ENCODE measurements at places on chromosomes 5 and 9.

DNA sequence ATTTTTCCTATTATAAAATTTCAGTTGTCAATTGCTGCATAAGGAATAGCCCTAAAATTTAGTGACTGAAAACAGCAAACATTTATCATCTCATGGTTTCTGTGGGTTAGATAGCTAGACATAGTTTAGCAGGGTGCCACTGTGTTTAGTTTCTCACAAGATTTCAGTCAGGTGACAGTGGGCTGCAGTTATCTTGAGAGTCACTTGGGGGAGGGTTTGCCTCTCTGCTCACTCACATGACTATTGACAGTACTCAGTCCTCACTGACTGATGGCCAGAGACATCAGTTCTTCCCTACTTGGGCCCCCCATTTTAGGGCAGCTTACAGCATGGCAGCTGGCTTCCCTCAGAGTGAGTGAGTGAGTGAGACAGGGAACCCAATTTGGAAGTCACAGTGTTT, 42.0 kb downstream of the PBX3 start:
- DNase-seq = no peak

DNA sequence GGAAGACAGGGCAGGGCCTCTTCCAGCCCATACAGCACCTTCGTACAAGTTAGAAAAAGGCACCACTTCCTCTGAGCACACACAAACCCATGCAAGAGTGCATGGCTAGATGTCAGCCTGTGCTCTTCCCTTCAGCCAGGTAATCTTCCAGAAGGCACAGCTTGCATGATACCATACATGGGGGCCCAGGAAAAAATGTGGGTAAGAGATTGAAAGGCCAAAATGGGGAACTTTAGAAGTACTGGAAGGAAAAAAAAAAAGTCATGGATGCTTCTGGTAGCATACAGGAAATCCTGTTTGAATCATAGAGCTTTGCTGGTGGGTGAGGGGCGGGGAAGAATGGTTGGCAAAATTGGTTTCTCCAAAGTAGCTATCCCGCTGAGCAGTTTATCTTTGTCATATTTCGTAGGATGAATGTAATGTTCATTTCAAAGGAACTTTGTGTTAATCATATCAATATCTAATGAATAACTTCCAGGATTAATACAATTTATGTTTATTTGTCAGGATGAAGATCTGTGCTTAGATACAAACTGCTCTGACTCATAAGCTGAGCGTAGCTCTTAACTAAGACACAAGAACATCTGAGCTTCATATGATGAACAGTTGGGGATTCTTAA, 78.2 kb upstream of the MAP3K1 start:
- no peak for DNase-seq

- no peak for DNase-seq
Observed at GRCh38 chr5:76693141-76693540, 22.8 kb upstream of the F2R start.

DNA sequence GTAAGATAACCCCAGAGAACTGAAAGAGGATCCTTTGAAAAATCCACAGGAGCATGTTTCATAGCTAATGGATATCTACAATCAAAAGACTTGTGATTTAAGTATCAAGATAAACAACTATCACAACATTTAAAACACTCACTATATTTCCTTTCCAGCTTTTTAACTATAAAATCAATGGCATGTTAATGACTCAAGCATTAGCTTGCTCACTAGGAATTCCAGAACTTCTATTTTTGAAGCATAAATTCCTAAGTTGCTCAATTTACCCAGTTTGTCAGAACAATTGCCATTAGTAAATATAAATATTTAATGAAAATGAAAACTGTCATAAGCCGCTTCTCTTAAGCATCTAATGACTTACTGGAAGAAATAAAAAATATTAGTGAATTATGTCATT, 355.3 kb downstream of the PRELID2 start:
- DNase-seq = no peak

DNA sequence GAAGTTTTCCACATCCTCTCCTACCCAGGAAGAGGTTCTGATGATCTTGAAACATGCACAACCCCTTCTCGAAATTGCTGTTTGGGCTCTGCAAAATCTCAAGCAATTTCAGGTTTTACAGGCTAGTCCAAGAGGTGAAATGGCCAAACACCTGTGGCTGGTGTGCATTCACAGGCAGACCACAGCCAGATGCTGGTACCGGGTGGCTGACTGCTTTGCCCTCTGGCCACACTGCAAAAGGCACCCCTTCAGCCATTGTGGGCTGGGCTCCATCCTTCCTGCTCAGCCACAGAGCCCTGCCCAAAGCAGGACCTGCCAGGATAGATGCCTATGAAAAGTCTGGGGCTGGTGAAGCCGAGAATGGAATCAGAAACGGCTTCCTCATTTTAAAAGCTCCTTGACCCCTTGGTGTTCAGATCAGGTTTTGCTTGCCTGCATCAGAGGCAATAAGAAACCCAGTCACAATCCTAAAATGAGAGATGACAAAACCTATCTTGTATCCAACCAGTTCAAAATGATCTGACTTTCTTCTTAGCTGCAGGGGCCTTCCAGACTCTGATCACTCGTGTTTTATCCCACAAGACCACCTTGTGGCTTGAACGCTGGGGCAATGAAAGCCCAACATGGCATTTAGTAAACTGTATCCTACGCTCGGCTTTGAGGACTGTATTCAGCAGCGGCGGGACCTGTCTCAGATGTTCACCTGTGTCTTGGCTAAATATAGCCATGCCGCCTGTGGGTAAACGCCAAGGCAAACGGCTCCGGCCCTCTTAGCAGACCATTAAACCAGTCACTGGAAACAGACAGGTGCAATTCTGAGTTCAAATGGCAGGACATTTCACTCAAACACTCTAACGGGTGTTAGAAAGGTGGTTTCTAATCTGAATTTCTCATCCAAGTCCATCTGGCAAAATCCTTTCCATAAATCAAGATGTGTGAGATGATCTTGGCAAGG, 49.6 kb downstream of the EPB41L4B start:
- DNase-seq = no peak

GRCh38 chr5:75510836-75511434, 494 bp downstream of the CERT1 start:
- DNase-seq = peak; percentile 39

- no peak for DNase-seq
Observed at GRCh38 chr9:90271707-90272106, 370.9 kb downstream of the DIRAS2 start.

- DNase-seq = no peak
Observed at GRCh38 chr5:118956727-118957126, 31.6 kb downstream of the DTWD2 start.

GRCh38 chr5:79694652-79695051, 5.0 kb downstream of the CMYA5 start:
- DNase-seq = no peak

GRCh38 chr9:12784461-12785259, 9.8 kb downstream of the LURAP1L start:
- peak; percentile 89 for DNase-seq

Data from LoVo (cell line).